Activated CD8-positive, alpha-beta memory T cell treated with anti-CD3 and anti-CD28 coated beads for 1 hour (primary cell): ENCODE measurements at places on chromosomes 5 and 9.
A peak's percentile ranks its signal among the peaks of the same experiment; 100 is the strongest.

- DNase-seq: no peak
These were observed 1.4 kb upstream of the SNX18 start for GRCh38 chr5:54516051-54516655.

GRCh38 chr5:154444556-154445421 lies 1.0 kb upstream of the SAP30L start:
- DNase-seq: peak; percentile 3

DNA sequence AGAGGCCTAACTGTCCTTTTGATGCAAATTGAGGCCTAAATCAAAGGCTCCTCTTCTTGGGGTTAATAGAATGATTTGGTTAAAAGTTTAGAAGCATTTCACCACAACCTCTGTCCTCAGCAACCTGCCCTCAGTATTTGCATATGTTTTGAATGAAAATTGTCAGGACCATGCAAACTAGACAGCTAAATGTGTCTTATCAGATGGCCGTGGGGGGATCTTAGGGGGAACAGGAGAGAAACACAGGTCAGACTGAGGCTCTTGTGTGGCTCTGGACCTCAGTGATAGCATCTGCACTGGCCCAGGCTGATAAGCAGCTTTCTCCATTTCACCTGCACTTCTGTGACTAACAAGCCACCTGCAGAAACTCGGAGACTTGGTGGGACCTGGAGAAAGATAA lies 49.0 kb downstream of the FOXI1 start:
- DNase-seq: no peak

- DNase-seq: no peak
These were observed 10.1 kb downstream of the TGFBR1 start for GRCh38 chr9:99114846-99115500.

GRCh38 chr5:145982572-145983318 lies 46.4 kb downstream of the SH3RF2 start:
- DNase-seq: no peak

DNA sequence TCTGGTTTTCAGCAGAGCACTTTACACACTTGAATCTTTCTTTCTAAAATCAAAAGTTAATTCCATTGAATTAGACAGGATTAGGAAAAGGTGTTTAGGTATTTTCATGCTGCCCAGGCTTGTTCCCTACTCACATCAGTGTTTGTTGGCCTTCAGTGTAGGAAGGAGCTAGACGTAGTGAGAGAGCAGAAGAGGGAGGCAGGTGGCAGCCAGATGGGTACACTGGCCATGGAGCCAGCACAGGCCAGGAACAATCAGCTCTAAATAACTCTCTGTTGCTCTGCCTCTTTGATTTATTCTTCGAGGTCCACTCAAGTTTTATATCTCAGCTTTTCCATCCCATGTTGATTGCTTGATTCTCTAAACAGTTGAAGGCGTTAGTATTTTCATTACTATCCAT lies 529.6 kb downstream of the PSAT1 start:
- no peak for DNase-seq

DNA sequence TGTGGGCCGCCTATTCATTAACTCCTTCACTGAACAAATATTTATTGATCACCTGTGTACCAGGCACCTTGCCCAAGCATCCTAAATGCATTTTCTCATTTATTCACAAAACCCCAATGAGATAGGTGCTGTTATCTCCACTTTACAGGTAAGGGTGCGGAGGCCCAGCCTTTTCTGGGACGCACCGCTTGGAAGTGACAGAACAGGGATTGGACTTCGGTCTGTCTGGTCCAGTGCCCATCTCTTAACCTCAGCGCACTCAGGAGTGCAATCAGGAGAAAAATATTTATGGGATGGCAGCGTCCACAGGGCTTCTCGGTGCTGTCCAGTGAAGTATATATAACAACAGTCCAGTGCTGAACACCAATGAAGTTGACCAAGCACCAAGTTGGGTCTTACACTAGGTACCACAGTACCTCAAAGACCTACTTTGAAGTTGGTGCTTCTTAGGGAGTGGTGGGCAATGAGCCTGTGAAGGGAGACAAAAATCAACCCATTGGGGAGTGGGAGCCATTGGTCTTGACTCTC lies 18.9 kb upstream of the GARNL3 start:
- DNase-seq: no peak

GRCh38 chr9:114677418-114677817 lies 4.6 kb downstream of the TEX48 start:
- no peak for DNase-seq

GRCh38 chr9:133188843-133189180 lies 20.2 kb downstream of the OBP2B start:
- no peak for DNase-seq

GRCh38 chr5:18051953-18052352 lies 417.7 kb downstream of the TAF11L14 start:
- DNase-seq: no peak

DNA sequence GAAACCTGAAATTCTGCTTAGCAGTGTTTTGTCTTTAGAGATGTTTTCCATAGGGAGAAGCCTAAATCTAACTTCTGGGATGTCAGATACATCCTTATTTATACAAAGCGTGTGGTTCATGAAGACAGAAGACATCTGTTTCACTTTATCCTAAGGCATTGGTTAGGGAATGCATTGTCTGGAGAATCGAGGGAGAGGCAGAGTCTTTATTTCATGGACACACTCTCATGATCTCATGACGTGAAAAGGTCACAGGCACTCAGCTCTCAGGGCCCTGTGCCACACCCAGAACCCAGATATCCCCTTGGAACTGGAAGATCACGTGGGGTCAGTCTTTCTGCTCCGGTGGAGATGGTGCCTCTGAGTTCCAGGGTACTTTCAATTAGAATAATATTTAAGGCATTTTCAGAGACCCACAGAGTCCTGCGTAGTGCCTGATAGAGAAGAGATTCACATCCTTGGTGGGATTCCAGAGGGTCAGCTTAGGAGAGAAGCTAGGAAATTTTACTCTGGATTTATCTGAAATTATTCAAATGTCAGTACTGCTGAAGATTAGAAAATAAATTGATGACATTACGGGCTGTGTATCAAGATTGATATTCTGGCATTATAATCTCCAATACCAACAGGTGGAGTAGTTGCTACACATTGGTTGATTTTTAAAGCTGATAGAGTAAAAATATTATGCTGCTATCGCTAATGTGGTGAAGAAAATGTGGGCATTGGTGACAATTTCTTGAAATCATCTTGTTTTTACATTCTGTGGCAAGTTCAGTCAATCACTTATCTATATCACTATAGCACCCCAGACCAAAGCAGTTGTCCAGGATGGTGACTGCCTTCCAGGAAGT lies 378.3 kb downstream of the MTRR start:
- DNase-seq: no peak

DNA sequence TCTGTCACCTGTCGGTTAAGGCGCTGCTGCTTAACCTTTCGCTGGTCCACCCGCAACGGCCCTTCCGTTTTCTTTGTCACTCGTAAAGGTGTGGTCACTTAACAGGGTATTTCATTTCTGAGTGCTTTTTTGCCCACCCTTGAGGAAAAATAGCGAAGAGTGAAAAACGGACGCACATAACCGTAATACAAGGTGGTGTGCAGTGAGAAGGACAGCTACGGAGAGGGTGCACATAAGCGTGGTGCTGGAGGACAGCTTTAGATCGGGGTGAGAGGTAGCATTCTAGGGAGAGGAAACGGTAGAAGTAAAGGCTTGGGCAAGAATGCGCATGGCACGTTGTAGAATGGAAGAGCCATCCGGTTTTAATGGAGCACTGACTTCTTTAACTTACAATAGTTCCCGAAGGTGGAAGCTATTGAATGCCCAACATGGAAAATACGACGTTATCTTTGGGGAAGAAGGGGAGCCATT lies 761 bp downstream of the CCT5 start:
- no peak for DNase-seq

GRCh38 chr9:35859310-35859989 lies 10.8 kb downstream of the OR13J1 start:
- DNase-seq: no peak

DNA sequence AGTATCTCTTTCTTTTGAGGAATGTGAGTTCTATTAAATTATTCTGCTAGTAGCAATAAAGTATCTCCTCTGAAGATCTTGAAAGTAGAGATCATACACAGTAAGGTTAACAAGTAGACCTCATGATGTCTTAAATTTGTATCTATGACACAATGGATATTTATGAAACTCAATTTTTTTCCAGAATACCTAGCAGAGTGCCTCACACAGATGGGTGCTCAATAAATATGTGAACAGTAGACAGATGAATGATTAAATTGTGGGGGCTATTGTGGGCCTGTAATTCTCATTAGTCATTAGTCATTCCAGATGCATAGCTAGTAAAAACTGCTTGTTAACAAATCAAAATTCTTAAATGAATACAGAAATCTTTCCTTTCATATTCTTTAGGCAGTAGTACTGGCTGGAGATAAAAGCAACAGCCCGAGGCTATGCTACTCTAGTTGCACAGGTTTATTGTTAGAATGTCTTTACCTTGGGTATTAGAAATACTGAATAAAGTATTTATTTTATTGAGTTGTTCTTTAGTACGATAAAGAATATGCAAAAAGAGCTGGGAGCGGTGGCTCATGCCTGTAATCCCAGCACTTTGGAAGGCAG lies 22.0 kb downstream of the CHD1 start:
- no peak for DNase-seq

DNA sequence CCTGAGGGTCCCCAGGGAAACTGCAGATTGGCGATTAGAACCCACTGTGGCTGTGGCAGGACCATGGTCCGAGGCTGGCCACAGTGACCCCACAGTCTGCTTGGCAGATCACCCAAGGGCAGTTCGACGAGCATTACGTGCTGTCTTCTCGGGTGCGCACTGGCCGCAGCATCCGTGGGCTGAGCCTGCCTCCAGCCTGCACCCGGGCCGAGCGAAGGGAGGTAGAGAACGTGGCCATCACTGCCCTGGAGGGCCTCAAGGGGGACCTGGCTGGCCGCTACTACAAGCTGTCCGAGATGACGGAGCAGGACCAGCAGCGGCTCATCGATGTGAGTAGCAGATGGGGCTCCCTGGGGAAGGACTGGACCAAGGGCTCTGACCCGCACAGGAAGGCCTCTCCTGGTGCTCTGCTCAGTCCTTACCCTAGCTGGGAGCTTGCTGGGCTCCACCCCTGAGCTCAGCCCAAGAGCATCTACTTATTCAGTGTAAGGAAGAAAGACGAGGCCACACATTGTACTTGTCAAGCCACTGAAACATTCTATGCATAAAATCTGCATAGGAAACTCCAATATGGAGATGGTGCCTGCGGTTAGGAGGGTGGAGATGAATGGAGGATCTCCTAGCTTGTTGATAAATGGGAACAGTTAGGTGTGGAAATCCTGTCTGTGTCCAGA lies 21.9 kb downstream of the CKMT2 start:
- DNase-seq: no peak

- no peak for DNase-seq
These were observed 100.8 kb upstream of the TBCA start for GRCh38 chr5:77876862-77877502.
